ENCODE measurements at places on chromosomes 12 and 14.
A peak's percentile ranks its signal among the peaks of the same experiment; 100 is the strongest.

GRCh38 chr12:14656846-14657245 is 39.6 kb downstream of the GUCY2C start:
- no peaks in the 10 kb centered on the region for H3K36me3 ChIP-seq
- no peak overlapping the region for H3K4me3 ChIP-seq
- H3K27me3 ChIP-seq = no peaks in the 10 kb centered on the region

- H3K36me3 ChIP-seq = no peaks in the 10 kb centered on the region
- H3K27me3 ChIP-seq = no peaks in the 10 kb centered on the region
- H3K4me1 ChIP-seq = peaks cover 20% of the 10 kb centered on the region
- no peak for DNase-seq
- H3K4me3 ChIP-seq = no peak overlapping the region
Observed at GRCh38 chr14:68364792-68365192, 428.1 kb downstream of the ZFP36L1 start.

DNA sequence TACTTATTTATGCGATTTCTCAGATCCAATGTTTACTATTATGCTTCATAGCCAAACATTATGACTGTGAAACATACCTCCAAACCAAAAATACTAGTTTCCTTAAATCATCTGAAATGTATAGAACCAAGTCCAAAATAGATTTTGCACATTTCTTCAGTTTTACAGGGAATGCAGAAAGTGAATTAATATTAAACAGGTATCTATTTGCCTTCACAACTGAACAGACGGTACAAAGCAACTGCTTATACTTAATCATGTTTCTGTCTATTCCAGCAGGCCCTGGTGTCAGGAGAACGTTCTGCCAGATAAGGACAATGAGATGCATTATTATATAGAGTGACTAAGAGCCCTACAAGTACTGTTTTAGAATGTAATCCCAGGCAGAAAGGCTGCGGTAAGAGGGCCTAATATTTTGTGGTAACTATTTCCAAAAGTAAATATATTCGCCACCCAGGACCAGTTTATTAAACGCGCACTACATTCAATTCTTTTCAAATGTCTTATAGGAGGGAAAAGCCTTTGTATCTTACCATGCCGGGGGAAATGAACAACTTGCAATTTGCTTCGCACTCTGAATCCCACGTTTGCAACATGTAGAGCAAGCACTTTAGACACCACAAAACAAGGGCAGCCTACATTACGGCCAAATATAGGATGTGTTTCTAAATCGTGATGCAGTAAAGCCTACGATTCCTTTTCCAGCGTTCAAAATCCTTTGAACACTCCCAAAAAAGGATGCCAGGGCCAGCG is 1.5 kb downstream of the CORO1C start:
- DNase-seq = no peak
- H3K27ac ChIP-seq = peak overlapping the region; percentile 94
- H3K27me3 ChIP-seq = no peaks in the 10 kb centered on the region
- peaks cover 54% of the 10 kb centered on the region for H3K4me1 ChIP-seq

DNA sequence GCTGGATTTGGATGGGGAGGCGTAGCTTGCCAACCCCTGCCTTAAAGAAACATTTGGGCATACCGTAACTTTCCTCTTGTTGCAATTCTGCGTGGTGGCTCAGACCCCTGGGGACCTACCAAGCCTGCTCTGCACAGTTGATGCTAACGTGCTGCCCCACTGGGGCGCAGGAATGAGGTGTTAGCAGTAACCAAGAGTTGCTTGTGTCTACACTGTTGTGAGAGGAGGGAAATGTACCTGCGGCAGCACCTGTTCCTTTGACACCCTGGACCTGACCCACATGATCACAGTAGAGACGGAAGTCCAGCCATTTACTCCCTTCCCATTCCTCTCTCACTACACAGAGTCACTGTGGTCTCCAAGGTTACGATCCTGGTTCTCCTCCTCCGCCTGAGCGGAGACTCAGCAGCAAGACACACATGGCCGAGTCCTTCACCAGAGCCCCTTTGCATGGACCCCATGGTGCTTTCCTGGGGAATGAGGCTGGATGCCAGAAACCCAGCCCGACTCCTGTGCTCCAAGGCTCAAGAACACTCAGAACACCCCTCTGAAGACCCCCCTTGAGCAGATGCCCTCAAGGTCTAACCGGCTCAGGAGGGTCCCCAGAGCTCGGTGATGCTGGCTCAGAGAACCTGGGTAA is 84.8 kb downstream of the FBXL14 start:
- H3K4me1 ChIP-seq = no peaks in the 10 kb centered on the region
- H3K4me3 ChIP-seq = no peak overlapping the region
- no peaks in the 10 kb centered on the region for H3K36me3 ChIP-seq
- no peaks in the 10 kb centered on the region for H3K27me3 ChIP-seq
- DNase-seq = peak; percentile 18

DNA sequence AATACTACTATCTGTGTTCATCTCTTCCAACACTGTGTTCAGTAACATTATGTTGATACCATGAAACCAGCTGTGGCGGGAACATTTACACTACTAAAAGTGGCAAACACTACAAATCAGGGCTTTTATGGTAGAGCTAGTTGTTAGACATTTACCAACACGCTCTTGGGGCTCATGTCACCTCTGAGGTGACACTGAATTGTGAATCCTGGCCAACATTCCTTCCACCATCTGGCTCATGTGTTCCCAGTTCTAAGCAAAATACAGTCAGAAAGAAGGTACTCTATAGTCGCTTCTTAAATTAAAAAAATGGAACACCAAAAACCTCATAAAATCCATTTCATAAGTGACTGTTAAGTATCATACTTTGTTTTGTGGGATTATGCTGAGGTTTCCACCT is 436.6 kb downstream of the FUT8 start:
- no peak for DNase-seq
- no peaks in the 10 kb centered on the region for H3K36me3 ChIP-seq
- H3K27ac ChIP-seq = no peak overlapping the region
- no peaks in the 10 kb centered on the region for H3K4me1 ChIP-seq
- peaks cover 7% of the 10 kb centered on the region for H3K27me3 ChIP-seq

GRCh38 chr12:55072083-55072482 is 52.3 kb downstream of the NEUROD4 start:
- H3K27ac ChIP-seq = no peak overlapping the region
- no peak overlapping the region for H3K4me3 ChIP-seq
- no peak for DNase-seq
- H3K36me3 ChIP-seq = no peaks in the 10 kb centered on the region
- no peaks in the 10 kb centered on the region for H3K4me1 ChIP-seq
